ENCODE measurements at places on chromosomes 5 and 9. TPM values are rescaled to one million over a fixed set of nuclear protein-coding genes. Genes with fewer than 3 reads are reported as not detected.
A peak's percentile ranks its signal among the peaks of the same experiment; 100 is the strongest.

TMEM215 gene
- total RNA-seq, result not detected

ZNF618 gene
- 2.1 TPM for total RNA-seq

DNA sequence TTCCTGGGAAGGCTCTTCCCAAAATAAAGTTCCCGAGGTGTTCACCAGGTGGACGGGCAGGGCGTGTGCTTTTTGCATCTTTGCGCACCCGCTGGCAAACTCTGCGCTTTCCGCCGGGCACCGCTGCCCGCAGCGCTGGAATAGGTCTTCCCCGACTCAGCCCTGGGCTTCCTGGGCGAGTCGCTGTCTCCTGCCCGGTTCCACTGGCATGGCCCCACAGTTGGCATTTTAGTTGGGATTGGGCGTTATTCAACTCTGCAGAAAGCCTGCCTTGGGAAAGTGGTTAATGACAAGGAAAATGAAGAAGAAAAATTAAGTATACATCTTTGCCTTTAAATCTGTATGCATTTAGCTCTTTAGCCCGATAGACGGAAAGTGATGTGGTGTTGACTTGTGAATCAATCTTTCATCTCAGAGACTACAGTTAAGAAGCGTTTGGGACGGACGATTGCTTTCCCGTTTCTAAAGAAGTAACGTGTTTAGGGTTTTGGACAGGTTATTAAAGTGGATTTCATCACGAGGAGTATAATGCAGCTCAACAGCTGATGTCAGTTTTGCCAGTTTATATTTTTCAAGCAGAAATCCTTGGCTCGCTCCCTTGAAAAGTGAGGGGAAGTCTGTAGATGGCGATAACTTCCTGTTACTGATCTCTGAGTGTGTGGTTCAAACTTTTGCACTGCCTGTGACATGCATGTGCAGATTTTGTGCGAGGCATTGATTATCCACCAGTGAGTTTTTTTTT lies 946 bp downstream of the ADCY2 start:
- ATAC-seq, result peak; percentile 28

- ATAC-seq, result no peak
Observed at GRCh38 chr5:62960781-62961180, 382.2 kb downstream of the LRRC70 start.

DNA sequence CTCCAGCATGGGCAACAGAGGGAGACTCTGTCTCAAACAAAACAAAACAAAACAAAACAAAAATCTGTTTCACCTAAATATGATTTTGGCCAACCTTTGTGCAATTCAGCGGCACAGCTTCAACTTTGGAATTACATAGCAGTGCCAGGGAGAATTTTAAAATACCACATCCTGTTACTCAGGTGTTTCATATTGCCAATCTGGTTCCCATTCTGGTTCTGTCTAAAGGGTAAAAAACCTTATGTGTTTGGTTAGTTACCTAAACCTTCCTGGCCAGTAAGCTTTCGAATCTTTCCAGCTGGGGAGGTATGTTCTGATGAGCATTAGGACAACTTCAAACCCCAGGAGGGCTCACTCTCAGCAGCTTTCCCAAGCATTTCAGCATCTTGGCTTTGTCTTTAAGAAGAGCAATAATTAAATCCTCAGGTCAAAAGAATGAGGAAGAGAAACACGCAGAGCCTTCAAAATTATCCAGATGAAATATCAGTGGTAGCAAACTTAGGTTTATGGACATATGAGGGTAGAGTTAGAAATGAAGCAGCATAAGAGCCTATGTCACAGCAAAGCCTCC lies 2.7 kb downstream of the DAB2 start:
- no peak for ATAC-seq

- ATAC-seq, result peak; percentile 46
Observed at GRCh38 chr5:76521240-76521758, 101.9 kb downstream of the F2RL2 start.

DNA sequence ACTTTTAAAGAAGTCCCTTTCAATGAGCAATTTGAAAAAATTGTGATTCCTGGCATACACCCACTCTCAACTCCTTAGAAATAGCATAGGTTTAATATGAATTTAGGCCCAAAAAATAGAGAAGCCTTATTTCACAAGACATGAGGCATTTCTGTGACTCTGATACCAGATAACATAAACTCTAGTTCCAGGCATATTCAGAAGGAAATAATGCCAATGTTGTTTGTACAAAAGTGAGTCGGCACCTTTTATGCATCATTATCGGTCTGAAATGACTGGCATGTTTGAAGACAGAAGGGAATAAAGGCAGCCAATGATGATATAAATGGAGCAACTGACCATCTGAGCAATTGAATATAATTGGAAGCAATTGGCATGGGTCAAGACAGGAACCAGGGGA lies 19.4 kb upstream of the RECK start:
- no peak for ATAC-seq

DNA sequence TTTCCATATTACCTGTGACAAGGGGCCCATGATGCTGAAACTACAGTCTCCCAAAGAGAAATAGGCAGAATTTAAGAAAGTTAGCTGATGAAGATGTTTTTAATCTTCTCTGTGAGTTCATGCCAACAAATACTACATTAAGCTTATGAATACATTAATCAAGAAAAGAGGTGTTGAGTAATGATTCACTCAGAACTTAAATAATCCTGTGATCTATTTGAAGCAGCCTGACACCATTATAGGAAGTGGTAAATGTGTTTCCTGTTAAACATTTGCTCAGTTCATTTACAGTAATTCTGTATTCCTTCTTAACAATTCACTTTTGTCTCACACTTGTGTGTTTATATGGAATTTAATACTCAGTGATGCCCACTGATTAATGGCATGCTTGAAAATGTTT lies 75.0 kb upstream of the IZUMO3 start:
- ATAC-seq, result no peak

- no peak for ATAC-seq
Observed at GRCh38 chr9:124696101-124696500, 75.0 kb downstream of the NR6A1 start.

DNA sequence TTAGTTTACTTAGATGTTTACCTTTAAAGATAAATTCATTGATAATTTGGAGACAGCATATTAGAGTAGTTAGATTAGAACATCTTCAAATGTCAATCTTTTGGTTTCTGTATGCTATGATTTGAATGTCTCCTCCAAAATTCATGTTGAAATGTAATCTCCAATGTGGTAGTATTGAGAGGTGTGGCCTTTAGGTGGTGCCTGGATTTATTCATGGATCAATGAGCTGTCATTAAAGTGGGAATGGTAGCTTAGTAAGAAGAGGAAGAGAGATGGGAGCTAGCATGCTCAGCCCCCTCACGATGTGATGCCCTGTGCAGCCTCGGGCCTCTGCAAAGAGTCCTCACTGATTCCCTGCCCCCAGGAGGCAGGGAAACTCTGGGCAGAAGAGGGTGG lies 133.6 kb upstream of the TUT7 start:
- no peak for ATAC-seq

DNA sequence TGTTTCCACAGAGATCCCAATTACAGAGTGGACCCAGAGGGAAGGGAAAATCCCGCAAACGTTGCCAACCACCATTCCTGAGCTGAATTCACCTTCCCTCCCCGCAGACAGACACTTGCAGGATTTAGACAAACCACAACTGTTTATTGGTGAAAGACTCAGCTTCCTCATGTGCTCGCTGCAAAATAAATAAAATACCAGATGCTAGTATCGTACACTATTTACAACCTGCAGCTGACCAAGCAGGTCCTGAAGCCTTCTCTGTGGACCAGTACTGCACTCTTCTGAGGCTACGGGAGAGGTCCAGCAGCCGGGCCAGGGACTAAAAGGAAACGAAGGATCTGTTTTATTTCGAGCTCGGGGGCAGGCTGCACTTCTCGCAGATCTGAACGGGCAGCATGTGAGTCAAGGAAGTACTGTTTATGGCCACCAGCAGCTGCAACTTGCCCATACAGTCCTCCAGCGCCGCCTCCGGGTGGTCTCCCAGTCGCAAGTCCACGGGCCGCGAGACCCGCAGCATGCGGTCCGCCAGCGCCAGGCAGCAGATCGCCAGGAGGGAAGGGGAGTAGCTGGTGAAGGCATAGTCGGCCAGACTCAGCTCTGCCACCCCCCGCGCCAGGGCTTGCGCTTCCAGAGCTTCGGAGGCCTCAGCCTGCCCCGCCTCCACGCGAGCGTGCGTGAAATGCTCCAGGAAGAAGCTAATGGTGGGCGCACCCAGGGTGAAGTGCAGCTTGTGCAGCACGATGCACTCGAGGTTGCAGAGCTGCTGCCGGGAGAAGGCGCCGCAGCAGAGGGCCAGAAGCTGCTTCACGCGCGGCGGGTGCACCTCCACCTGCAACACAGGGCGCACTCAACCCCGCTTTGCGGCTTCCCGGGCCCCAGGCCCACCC lies 2.1 kb downstream of the CCNO start:
- no peak for ATAC-seq

All from gastroesophageal sphincter (tissue), 4 donors.